Activated B cell treated with CpG ODN at 0.5 μM for 24 hours (primary cell): ENCODE measurements at places on chromosomes 2 and 18.

DNA sequence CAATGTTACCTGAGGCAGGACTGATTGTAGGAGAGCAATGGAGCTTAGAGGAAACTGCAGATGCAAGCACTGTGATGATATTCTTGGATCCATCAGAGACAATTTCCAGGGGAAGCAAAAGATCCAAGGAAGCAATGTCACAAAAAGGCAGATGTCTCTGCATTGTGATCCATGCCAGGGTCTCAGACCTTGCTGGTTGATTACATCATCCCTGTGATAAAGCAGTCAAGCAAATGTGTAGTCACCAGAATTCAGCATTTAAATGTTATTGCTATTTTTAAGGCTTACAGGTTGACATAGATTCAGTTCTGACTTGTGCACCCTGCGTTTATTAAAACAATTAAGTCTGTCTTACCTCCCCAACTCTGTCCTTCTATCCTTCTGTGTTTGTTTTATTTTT, 56.8 kb upstream of the CCDC85A start:
- DNase-seq = no peak

DNA sequence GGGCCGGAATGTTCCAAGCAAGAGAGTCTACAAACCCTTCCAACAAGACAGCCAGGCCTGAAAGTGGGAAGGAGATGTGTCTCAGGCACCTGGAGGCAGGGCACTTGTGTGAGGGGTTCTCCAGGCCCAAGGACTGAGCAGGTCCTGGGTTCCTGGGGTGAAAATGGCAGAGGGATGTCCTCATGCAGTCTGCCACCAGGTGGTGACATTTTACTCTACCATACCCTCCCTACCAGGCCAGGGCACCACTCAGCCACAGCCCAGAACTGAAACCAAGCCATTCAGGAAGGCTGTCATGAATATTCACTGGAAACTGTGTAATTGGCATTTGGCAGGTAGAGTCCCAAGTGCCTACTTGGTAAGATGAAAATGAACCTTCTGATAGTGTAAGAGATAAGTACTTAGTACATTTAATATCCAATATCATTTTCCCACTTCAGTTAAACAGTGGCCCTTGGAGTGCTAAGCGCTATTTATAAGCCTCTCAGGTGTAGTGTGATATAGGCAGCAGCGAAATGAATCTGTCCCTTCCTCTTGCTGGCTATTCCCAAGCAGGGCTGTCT, 185.1 kb downstream of the MYO5B start:
- no peak for DNase-seq

- DNase-seq = no peak
These were observed 193.0 kb downstream of the ACTR3 start for GRCh38 chr2:114082731-114083433.

GRCh38 chr2:4279431-4279830, 576.1 kb downstream of the DCDC2C start:
- DNase-seq = no peak

DNA sequence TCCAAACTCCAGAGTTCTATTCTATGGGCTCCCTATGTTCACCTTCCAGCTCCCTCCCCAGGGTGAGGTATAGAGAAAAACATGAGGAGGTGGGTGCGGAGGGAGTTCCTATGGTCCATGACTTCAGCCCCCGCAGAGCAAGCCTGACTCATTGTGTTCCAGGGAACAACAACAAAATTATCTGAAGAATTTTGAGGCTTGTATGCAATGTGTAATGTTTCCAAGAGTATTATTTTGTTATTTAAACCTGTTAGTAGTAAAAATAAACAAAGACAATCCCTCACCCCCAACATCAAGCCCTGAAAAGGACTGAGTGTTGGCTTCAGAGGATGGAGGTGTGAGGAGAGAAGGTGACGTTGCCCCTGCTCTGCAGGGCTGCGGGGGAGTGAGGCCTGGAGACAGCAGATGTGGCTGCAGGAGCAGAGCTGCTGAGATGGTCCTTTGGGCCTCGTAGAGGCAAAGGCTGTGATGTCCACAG, 29.0 kb downstream of the LAMA3 start:
- no peak for DNase-seq

DNA sequence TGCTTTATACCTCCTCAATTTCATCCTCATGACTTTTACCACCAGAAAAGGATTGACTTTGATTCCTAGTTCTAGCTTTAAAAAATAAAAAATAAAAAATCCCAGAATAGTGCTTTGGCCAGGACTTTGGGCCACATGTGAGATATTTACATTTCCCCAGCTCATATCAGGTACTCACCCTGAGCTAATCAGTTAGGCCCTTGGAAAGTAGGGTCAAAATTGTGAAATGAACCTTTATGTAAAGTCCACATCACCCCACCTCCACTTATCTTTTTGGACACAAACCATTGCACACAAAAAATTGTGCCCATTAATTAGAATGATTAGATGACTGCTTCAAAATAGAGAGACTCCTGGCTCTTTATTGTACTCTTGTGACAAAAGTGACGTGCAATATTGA, 17.2 kb downstream of the ME2 start:
- no peak for DNase-seq

- DNase-seq = no peak
These were observed 11.0 kb upstream of the ZNF24 start for GRCh38 chr18:35355140-35355618.

- DNase-seq = no peak
These were observed 52.3 kb upstream of the SCG2 start for GRCh38 chr2:223654384-223654915.

GRCh38 chr2:120864981-120865380, 129.3 kb downstream of the GLI2 start:
- no peak for DNase-seq

DNA sequence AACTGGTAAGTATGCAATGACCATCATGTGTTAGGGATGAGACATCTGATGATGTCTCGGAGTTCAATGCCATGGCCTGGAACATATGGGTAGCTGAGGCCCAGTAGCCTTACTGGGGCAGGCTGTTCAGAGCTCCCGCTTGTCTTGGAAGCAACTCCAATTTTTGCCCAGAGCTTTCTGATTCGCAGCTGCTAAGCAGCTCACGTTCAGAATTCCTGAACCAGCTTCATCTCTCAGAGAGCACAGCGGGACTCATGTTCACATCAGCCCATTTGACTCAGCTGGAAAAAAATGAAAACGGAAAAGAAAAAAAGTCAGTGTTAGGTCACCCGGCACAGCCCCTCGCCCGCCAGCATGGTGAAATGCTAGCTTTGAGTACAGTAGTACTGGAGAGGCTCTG, 16.8 kb upstream of the LRATD1 start:
- DNase-seq = no peak

DNA sequence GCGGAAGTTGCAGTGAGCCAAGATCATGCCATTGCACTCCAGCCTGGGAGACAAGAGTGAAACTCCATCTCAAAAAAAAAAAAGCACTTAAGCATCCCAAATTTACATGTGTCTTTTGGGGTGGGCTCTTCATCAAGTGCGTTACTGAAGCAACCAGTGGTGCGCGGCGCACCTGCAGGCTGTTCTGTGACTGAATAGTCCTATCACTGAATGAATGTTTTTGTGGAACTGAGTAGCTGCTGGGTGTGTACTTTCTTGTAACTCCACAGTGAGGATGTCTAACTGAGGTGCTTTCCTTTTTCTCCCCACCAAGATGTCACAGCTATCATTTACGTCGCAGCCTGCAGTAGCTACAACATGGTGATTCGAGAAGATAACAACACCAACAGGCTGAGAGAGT, 17.0 kb downstream of the CHMP1B start:
- DNase-seq = no peak

GRCh38 chr2:212001325-212001724, 537.3 kb downstream of the ERBB4 start:
- DNase-seq = no peak

- DNase-seq = no peak
These were observed 1.3 kb downstream of the ADCYAP1 start for GRCh38 chr18:905948-906415.

DNA sequence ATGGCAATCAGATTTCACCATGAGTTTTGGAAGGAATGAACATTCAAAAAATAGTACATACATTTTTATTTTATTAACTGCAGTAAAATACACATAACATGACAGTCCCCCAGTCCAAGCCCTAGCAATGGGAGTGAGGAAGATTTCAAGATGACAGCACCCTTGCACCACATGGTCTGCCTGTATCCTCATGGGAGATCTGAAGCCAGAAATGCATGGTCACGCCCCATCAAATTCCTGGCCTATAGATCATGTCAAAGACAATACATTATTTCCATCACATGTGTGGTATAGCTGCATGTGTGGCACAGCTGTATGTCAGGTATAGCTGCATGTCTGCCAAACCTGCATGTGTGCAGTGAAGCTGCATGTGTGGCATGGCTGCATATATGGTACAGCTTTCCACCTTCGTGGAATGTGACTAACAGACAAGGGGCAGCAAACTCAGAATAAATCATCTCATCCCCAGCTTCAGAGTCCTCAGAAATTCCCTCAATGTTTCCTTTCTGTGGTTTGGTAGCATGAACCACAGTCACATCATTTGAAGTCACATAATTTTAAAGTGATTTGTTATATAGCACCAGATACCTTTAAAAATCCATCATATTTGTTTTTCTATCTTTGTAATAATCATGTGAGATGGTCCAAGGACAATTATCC, 518.2 kb upstream of the SOX11 start:
- DNase-seq = no peak

DNA sequence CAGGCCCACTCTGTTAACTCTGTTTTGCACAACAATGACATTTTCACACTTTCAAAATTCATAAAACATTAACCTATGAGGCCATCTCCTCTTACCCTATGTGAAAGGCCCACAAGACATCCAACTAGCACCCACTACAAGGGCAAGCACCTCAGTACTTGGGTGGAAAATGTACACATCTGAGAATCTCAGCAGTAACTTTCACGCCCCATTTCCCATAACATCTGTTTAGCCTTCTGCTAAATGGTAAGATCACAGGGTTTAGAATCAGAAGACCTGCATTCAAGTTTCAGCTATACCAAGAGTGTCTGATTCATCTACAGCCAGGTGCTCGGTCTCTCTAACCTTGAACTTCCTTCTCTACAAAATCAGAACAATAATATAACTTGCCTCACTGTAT, 89.2 kb downstream of the SP100 start:
- DNase-seq = no peak

- DNase-seq = no peak
These were observed 45.5 kb upstream of the NAB1 start for GRCh38 chr2:190603374-190603773.

GRCh38 chr2:121562269-121563176, 31.8 kb downstream of the RNU4ATAC start:
- no peak for DNase-seq

DNA sequence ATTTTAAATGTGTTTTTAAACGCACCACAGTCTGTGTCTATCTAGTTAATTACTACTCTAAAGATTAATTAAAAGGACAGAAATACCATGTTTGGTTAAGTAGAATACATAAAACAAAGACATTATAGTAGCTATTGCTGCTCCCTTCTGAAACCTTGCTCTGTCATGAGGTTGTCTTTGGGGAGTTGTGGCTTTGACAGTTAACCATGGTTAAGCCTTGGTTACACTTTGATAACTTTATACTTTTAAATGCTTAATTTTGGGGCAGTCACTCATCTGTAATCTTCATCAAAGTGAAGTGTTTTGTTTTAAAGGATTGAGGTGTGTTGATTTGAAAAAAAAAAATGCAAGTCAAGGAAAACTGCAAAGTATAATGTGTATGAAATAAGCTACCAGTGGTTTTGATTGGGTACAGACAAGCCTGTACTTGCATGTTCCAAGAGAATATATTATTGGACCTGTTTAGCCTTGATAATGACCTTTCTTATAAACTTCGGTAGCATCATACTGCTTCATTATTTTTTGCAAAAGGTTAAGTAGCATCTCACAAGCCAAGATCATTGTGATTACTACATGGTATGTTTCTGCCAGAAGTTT, 29.8 kb upstream of the TBR1 start:
- no peak for DNase-seq

- no peak for DNase-seq
These were observed 24.8 kb upstream of the PTMA start for GRCh38 chr2:231683292-231684235.

DNA sequence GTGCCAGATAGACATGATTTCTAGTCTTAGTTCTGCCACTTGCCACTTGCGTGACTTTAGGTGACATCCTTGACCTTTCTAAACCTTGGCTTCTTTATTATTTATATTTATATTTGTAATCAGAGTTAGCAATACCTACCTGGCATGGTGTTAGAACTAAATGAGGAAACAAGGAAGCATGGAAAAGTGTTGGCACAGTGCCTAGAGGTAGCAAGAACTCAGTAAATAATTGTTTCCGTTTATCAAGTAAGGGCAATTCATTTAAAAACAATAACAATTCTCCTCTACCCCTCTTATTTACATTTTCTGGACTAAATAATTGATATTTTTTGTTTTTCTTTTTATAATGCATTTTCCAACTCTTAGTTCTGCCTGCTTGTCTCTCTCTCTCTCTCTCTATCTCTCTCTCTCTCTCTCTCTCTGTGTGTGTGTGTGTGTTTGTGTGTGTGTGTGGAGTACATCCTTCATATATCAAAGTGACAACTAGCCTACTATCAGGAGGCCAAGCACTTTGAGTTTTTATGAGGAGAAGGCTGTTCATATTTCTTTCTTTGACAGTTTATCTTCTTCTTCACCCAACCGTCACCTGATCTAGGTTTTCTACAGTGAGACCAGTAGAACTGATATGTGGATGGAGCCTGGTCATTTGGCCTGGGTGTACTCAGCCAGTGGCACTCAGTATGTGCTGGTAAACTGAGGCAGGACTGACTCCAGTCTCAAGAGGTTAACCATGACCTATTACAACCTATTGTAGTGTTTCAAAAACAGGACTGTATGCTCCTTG, 134.5 kb downstream of the LRRTM1 start:
- no peak for DNase-seq

DNA sequence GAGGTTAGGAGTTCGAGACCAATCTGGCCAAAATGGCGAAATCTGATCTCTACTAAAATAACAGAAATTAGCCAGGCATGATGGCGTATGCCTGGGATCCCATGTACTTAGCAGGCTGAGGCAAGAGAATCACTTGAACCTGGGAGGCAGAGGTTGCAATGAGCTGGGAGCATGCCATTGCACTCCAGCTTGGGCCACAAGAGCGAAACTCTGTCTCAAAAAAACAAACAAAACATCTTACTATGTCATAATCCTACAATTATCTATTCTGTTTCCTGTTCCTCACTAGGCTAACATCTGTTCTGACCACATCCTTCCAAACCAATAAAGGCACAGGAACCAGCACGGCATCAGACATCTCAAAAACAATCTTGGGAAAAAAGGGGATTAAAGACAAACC, 361.8 kb upstream of the UBE2E3 start:
- DNase-seq = no peak
